D721Med (cell line): ENCODE measurements at places on chromosomes 2 and 18.

- no peak for DNase-seq
Measured at GRCh38 chr2:238685713-238686112, 162.2 kb upstream of the TWIST2 start.

GRCh38 chr18:49722477-49722876 is 90.9 kb downstream of the ACAA2 start:
- no peak for DNase-seq

DNA sequence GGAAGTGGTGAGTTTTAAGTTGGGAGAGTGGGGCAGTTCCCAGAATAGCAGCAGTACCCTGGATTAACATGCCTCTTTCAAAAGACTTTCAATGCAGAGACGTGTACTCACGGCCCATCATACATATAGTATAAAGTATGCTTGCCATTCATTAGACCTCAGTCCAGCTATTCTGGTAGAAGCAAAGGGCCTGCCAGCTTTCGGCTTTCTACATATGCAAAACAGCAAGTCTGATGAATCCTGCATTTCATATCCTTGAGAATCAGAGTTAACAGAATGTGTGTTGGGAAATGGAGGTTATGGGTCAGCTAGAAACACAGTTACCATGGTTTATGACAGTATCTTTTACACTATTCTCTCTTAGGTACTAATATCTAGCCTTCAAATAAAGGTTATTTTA is 27.5 kb downstream of the SATB2 start:
- no peak for DNase-seq

DNA sequence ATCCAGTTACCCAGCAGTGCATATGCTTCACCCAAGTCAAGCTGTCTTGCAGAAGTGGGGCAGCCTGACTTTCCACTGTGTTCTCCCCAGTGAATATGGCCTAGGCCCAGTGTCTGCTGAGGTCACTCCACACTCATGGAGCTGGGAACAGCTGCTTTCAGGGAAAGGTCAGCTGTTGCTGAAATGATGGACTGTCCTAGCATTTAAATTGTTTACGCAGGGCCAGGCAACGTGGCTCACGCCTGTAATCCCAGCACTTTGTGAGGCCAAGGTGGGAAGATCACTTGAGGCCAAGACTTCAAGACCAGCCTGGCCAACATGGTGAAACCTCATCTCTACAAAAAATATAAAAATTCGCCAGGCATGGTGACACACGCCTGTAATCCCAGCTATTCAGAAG is 86.5 kb downstream of the LIPG start:
- DNase-seq = no peak

DNA sequence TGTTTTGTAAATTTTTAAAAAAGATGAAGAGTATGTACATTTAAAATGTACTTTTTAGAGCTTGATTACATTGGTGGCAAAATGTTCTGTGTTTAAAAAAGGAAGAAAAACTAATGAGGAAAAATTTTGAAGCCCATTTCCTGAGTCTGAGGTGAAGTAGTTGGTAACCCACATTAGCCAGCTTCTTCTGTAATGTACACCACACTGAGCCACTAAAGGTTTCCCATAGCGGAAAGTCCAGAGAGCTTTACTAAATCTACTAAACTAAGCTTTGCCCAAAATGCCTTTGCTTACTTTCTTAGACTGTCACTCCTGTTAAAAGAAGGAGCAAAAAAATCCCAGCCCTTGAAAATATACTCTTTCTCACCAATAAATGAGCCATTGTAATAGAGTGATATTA is 804.8 kb upstream of the ZEB2 start:
- no peak for DNase-seq

- DNase-seq = no peak
Measured at GRCh38 chr2:18611184-18611583, 21.8 kb upstream of the NT5C1B start.

DNA sequence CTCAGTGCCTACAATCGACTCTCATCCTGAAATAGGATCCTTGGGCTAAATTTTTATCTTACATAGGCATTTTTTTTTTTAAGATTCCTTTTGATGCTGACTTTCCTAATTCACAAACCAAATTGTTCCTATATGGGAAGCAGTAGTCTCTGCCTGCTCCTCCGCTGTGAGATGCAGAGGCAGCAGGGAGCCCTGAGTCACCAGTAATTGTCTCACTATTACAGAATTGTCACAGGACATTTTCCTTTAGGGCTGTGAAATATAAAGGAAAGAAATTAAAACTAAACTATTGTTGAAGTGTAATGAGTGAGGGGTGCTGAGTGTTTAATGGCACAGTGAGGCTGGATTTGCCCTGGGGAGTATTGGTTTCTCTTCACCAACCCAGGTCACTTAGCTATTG is 63.8 kb downstream of the MYO3B start:
- no peak for DNase-seq

- DNase-seq = no peak
Measured at GRCh38 chr18:79275992-79276391, 119.7 kb upstream of the NFATC1 start.

DNA sequence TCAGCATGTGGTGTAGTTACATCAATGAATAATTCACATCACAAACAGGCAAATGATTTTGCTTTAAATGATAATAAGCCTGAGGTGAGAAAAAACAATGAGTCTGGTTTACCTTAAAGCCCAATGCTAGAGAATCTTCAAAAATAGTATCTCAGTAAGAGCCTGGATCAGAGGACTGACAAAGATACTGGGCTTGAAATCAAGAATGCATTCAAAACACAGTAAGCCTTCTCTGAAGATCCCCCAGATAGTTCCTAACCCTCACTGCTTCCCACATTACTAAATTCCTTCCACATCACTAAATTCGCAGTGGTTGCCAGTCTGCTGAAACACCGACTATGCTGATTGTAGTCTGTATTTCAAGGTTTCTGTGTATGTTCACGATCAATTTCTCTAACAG is 514.9 kb downstream of the SUCLG1 start:
- DNase-seq = no peak

DNA sequence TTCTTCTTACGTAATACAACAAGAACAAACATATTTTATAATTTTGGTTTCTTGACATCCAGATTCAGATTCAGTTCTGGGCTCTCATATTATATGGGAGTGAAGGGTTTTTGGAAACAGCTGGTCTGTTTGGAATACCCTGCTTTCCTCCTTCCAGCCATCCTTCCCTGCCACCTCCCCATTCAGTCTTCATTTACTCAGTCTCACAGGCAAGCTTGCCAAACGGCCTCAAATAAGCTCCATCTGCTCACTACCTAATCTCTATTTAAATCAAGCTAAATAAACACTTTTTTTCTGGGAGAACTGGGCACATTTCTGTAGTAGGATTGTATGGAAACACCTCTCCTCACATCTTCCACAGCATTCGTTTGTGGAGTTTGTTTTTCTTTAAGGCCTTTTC is 147.5 kb downstream of the RND3 start:
- no peak for DNase-seq

DNA sequence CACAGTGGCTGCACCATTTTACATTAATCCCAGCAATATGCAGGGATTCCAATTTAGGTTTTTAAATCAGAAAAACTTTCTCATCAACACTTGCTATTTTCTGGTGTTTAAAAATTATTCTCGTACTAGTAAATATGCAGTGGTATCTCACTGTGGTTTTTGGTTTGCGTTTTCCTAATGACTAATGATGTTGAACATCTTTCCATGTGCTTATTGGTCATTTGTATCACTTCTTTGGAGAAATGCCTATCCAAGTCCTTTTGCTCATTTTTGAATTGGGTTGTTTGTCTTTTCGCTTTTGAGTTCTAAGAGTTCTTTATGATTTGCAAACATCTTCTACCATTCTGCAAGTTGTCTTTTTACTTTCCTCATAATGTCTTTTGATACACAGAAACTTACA is 62.1 kb upstream of the TCF7L1 start:
- DNase-seq = no peak

- no peak for DNase-seq
Measured at GRCh38 chr2:136075476-136075875, 42.5 kb downstream of the CXCR4 start.

DNA sequence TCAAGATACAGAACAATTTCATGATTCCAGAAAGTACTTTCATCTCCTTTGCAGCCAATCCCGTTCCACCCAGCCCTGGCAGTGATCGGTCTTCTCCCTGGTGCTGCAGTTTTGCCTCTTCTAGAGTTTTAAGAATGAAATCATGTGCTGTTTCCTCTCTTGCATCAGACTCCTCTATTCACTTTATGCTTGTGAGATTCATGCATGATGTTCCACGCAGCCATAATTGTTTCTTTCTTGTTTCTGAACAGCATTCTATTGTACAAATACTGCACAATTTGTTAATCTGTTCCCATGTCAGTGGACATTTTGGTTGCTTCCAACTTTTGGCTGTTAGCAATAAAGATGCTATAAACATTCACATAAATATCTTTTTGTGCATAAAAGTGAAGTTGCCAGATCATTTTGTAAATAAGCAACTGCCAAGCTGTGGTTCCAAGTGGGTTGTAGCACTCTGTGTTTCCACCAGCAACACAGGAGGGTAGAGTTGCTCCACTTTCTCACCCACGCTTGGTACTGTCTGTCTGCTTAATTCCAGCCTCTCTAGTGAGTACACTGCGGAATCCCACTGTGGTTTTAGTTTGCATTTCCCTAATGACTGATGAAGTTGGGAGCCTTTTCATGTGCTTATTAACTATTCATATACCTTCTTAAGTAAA is 104.5 kb downstream of the TWIST2 start:
- DNase-seq = no peak

DNA sequence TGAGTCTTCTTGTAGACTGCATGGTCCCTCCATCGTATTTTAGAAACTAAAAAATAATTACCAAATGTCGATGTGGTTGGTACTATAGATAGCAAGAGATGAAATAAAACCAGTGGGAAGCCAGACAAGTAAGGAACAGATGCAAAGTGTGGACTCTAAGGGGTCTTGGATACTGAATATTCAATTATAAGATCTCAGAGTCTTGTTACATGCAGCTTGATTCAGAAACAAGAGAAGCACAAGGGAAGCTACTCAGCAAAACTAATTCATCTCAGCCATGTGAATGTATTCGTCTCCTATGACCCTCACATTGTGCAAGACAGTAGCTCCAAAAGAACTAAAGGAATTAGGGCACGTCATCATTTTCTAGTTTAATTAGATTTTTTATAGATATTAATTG is 80.9 kb downstream of the CDH20 start:
- DNase-seq = no peak

DNA sequence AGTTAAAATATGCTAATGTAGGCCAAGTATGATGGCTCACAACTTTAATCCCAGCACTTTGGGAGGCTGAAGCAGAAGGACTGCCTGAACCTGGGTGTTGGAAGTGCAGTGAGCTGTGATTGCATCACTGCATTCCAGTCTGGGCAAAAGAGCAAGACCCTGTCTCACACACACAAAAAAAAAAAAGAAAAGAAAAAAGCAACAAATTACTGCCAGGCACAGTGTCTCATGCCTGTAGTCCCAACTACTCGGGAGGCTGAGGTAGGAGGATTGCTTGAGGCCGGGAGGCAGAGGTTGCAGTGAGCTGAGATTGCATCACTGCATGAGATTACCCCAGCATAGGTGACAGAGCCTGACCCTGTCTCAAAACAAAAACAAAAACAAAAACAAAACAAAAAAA is 110.6 kb downstream of the PRELID3A start:
- DNase-seq = no peak

DNA sequence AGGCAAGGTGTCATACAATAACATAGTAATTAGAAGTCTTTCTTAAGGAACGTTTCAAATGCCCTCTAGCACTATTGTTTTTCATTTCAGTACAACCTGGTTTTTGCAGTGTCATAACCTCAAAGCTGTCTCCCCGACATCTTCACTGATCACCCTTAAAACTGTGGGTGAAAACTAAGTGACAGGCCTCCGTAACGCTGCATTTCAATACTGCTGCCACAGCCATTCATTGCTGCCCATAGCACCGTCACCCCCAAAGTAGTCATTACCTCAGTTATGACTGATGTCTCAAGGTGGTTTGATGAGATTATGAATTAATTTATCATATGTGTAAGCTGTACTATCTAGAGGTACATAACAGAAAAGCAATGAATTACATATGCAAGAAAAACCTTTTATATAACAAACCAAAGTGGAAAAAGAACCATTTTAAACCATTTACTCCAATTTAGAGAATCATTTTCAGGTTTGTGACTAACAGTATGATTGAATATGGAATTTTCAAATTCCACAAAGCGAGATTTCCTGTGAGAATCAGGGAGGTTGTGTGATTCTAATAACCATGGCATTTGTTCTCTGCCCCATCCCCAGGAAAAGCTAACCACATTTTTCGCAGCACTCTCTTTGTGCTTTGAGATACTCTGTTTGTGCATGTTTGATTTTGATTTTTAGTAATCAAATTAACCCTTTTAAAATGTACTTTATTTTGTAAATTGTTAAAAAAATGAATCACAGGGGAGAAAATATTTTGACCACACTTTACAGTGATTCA is 263.0 kb downstream of the PTGR3 start:
- DNase-seq = no peak

GRCh38 chr2:10654069-10654468 is 35.7 kb downstream of the NOL10 start:
- no peak for DNase-seq

DNA sequence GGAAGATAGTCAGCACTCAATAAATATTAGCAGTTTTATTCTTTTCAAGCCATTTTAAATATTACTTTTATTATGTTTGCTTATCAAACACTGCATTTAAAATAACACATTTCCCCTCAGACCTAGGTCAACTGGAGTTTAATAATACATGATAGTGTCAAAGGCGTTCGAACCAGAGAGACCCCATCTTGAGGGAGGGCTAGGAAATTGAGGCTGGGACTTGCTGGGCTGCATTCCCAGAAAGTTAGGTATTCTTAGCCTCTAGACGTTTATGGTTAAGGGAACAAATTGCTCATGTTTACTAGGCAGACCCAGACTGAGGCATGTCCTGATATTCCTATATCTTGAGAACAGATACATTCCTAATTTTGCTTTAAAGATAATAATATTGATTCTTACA is 426.5 kb downstream of the METTL4 start:
- DNase-seq = no peak

DNA sequence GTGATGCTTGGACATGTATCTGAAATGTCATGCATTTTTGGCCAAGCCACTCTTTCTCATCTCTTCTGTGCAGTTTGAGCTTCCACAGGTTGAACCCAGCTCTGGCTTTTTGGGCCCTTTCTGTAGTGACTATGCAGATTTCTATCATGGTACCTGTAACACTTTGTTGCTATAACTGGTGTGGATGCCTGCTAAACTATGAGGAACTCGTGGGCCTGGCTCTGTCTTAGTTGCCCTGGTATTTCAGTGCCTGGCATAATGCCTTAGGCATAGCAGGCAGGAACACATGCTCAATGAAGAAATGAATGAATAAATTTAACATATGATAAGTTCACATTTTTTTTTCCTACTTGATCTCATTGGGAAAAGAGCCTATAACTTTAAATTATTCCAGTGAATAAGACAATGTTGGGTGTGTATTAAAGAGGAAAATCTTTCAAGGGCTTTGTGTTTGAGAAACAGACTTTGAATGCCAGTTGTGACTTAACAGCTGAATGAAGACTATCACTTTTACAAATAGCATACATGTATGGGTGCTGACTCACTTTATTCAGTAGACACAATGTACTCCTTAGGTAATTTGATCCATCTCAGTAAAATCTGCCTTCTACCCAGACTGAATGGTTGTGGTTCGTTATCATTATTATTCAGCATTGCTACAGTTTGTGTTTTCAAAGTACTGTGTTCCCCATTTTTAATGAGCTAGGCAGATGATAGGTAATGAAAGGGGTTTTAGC is 86.4 kb upstream of the MAP4K3 start:
- DNase-seq = no peak
